GM13976 (cell line): ENCODE measurements at places on chromosomes 12 and 14.

GRCh38 chr14:32710231-32710671 lies 228.4 kb upstream of the NPAS3 start:
- no peak for DNase-seq

DNA sequence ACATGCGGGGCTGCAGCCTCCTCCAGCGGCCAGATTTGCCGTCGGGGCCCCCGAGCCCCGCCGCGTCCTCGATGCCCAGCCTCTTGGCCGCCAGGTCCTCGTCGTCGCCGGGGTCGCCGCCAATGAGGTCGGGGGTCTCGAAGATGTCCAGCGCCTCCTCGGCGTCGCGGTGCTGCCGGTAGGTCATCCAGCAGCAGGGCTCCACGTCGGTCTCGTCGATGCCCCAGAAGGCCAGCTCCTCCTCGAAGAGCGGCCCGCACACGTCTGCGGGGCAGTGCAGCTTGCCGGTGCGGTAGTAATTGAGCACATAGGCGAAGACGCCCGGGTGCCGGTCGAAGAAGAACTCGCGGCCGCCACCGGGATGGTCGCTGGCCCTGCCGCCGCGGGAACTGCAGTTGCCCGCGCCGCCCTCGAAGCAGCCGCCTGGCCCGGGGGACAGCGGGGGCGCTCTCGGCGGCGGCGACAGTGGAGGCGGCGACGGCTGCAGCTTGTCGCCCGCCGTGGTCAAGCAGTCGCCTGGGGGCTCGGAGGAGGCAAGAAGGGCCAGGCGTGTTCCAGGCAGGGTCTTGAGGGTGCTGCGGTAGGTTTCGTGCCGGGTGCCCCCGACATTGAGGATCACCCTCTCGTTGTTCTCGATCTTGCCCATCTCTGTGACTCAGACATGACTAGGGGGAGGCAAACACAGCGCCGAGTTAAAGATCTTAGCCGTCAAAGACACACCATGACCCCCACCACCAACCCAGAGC lies 2.1 kb downstream of the KCNC2 start:
- peak; percentile 15 for DNase-seq

DNA sequence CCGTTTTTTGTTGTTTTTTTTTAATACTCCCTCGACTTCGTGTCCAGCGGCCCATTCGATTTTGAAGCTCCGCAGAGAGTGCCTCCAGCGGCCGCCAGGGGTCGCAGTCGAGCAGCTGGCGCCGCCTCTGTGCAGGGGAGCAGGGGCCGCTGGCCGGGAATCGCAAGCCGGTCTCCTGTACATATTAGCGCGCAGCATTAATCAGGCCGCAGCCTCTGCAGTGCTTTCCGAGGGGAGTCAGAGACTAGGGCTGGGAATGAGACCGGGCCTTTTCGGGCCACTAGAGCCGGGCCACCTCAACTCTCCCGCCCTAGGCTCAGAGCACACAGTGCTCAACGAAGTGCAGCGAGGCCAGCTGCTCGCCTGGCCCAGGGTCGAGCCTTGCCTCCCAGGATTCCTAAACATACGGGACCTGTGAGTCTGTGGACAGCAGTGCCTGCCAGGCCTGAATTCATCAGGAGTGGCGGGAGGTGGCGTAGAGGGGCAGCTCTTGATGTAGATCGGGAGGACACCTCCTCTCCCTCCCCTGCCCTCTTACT lies 81.8 kb downstream of the EMP1 start:
- DNase-seq: peak; percentile 79

DNA sequence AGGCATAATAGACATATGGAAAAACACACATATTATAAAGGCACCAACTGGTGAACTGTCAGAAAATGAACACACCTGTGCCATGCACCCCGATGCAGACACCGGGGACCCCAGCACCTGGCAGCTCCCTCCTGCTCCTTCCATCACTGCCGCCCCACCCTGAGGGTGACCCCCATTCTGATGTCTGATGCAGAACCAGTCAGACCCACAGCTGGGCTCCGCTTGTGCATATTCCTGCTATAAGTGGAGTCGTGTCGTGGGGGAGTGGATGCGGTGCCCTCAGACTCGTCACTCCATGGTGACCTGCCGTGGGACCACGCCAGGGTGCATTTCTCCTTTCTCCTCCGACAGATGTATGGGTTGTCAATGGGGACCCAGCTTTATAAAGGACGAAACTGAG lies 45.7 kb upstream of the MEG3 start:
- DNase-seq: no peak

GRCh38 chr12:117013726-117014125 lies 85.5 kb downstream of the TESC start:
- no peak for DNase-seq

GRCh38 chr14:92472860-92473259 lies 40.7 kb upstream of the RIN3 start:
- DNase-seq: no peak

DNA sequence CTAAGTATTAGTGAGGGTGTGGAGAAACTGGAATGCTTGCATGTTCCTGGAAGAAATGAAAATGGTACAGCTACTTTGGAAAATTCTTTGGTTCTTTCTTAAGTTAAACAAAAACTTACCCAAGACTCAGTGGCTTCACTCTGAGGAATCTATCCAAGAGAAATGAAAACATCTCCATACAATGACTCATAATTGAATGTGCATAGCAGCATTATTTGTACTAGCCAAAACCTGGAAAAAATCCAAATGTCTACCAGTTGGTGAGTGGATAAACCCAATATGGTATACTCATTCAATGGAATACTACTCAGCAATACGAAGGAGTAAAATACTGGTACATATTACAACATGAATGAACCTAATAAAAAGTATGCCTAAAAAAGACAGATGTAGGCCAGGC lies 18.0 kb upstream of the CRACR2A start:
- DNase-seq: no peak

- DNase-seq: no peak
These were observed 47.5 kb upstream of the TCL1A start for GRCh38 chr14:95761436-95761835.

GRCh38 chr12:110337912-110338710 lies 57.1 kb downstream of the ATP2A2 start:
- DNase-seq: no peak

DNA sequence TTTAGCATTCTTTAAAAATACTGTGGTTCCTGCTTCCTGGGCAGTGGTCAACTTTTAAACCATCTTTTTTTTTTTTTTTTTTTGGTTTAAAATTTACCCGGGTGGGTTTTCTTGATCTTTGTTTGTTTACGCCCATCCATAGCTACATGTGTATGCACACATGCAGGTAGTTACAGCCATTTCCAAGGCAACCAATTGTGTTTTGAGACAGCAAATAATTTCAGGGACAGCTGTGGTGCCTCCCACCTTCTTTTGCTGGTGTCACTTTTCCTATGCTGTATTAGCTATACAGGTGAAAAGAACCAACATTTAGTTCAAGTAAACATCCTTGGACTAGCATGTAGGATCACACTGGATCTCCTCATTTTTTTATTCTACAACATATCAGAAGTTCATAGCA lies 52.0 kb upstream of the PSMA6 start:
- no peak for DNase-seq

- DNase-seq: peak; percentile 42
These were observed 76.9 kb upstream of the PSMA6 start for GRCh38 chr14:35215110-35215813.

- no peak for DNase-seq
These were observed 49.4 kb downstream of the SLC25A47 start for GRCh38 chr14:100372357-100373048.

- DNase-seq: peak; percentile 30
These were observed 34.3 kb downstream of the FGD6 start for GRCh38 chr12:95182868-95183415.

DNA sequence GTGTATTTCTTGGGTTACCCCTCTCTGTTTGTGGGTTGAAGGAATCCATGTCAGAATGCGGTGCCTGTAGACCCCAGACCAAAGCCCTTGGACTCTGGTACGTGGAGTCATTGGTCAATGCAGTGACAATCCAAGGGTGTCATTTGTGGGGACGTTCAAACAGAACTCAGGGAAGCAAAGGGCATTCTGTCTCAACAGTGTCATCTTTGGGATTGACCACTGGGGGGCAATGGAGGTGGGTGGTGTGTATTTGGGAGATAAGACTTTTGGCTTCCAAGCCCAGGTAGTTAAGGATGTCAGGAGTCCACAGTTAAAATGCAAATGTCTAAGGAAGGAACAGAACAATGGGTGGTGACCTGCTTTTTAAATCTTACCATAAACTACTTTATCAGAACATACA lies 54.6 kb upstream of the CCDC175 start:
- peak; percentile 15 for DNase-seq

DNA sequence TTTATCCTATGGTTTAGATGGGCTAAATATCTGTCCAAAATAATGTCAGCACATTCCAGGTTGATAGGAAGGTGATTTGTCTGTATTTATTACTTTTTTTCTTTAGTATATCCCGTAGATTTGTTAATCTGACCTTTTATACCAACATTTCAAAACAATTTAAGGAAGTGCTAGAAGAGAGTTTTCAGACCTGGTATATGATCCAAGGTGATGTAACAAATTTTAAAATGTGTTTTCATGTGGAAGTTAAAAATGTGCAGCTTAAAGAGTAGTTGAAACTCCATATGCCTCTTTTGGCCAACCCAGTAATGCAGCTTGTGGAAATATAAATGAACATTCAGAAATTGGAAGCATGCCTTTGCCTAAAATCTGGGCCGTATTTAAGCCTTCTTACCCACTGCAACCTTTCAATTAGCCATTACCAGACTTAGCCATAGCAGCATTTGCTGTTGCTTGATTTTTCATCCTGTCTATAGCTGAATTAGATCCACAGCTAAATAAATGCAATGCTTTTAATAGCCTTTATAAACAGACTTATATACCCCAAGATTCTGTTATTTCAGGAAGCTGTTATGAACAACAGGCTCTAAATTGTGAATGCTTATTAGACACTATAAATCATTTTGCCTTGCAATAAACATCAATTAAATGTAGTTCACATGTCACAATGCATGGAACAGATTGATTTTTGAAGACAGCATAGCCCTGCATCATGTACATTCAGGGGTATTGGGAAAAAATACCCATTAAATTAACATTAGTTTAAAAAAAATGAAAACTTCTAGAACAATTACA lies 271.2 kb downstream of the PDZRN4 start:
- DNase-seq: no peak

DNA sequence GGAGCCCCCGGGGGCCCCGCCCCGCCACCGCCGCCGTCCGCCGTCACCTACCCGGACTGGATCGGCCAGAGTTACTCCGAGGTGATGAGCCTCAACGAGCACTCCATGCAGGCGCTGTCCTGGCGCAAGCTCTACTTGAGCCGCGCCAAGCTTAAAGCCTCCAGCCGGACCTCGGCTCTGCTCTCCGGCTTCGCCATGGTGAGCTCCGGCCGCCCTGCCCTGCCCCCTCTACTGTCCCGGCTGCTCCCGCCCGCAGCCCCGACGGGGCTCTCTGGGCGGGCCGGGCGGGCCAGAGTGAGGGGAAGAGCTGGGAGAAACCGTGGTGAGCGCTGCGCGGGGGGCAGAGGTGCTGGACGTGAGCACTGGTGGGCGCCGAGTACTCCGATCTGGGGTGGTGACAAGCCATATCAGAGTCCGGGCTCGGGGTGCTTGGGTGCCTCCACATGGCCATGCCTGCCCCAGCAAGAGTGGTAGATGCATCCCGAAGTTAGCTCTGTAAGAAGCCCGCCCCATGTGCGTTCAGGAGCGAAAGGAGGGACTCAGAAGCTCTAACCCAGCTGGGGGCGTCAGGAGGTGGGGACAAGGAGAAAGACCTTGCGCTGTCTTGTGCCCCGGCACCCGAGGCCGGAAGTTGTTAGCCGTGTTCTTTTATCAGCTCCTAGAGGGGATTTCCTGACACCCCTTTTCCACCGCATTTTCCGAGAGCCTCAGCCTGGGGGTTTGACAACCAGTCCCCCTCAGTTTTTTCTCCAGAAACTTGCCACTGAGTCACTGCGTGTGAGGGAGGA lies 717 bp downstream of the ORAI1 start:
- peak; percentile 81 for DNase-seq

- no peak for DNase-seq
These were observed 60.4 kb upstream of the CMKLR1 start for GRCh38 chr12:108399514-108399913.

DNA sequence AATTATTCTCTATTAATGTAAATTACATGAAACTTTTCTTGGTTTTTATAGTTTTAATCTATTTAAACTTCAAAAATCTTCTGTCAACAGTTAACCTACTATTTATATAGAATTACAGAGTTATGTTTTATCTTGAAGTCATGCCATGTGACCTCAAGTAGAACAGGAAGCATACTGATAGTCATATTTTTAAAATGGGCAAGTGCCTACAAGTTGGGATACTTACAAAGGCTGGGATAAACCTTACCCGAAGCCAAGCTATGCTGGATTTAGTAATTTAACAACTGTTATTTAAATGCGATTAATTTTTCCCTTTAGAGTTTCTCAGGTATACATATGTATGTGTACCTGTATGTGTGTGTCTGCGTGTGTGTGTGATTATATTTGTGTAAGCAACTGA lies 266.9 kb downstream of the RASSF9 start:
- DNase-seq: no peak

- DNase-seq: no peak
These were observed 270.3 kb upstream of the AMIGO2 start for GRCh38 chr12:47350062-47350408.

DNA sequence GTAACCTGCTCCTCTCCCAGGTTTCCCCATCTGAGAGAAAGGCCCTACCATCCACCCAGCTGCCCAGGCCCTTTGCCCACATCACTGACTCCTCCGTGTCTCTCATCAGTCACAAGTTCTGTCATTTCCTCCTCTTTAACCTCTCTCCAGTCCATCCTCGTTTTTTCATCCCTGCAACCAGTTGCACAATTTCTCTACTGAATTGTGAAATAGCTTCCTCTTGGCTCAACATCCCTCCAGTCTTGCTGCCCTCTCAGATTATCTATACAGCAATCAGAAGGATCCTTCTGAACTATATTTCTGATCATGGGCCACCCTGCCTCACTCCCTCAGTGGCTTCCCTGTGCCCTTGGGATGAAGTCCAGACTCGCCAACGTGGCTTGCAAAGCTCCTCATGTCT lies 6.8 kb downstream of the FAM161B start:
- DNase-seq: no peak

DNA sequence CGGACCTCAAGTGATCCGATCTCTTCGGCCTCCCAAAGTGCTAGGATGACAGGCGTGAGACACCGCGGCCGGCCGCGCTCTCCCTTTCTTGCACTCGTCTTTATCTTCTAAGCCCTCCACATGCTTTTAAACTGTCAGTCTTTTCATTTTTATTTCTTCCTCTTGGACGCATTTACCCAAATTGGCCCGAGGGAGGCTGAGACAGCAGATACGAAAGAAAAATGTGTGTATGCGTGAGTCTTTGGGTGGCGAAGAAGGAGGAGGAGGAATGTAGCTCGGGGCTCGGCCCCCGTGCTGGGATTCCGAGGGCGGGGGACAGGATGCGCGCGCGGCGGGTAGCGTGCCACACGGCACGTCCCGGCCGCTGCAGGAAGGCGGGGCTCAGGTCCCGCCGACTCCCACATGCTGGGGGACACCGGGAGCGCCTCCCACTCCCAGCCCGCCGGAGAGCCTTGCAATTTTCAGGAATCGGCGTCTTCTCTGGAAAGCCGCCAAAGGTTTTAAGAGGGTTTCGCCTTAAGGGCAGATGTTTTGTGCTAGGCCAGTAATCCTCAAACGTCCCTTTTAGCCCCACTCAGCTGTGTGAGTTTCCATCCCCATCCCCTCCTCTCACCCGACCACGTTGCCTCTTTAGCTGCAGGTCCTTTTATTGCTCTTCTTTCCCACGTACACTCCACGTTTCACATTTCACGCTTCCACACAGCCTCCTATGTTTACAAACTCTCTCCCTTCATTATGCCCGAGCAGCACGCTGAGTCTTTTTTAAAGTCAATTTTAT lies 34.7 kb upstream of the SLC2A3 start:
- DNase-seq: peak; percentile 88

- peak; percentile 90 for DNase-seq
These were observed 265.6 kb downstream of the AACS start for GRCh38 chr12:125330645-125331341.

- no peak for DNase-seq
These were observed 65.3 kb downstream of the IQSEC3 start for GRCh38 chr12:131732-132495.
